Foreskin melanocyte (primary cell): ENCODE measurements at places on chromosomes 6 and 20.

GRCh38 chr6:16630026-16630643 lies 131.1 kb downstream of the ATXN1 start:
- DNase-seq, result no peak

- peak; percentile 95 for DNase-seq
These were observed 168.5 kb upstream of the SIM1 start for GRCh38 chr6:100633096-100633777.

- no peak for DNase-seq
These were observed 48.1 kb downstream of the TBC1D7 start for GRCh38 chr6:13280254-13280653.

DNA sequence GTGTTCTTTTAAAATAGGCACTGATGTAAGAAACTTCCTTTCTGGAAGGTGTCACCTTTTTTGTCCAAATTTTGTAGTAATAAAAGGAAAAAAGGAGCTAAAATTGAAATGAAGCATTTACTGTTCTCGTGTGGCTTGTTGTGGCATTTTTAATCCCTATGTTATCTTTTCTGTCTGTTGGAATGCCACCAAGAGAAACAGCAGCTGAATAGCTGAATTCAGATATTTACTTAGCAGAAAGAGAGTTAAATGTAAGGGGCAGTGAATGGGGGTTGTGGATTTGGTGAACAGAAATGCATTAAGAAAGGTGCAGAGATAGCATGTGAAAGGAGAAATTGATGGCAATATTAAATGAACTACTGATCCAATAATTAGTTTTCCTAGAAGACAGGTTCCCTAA lies 573.6 kb upstream of the EPHA7 start:
- DNase-seq, result no peak

GRCh38 chr6:155349956-155350355 lies 35.7 kb upstream of the TFB1M start:
- no peak for DNase-seq

DNA sequence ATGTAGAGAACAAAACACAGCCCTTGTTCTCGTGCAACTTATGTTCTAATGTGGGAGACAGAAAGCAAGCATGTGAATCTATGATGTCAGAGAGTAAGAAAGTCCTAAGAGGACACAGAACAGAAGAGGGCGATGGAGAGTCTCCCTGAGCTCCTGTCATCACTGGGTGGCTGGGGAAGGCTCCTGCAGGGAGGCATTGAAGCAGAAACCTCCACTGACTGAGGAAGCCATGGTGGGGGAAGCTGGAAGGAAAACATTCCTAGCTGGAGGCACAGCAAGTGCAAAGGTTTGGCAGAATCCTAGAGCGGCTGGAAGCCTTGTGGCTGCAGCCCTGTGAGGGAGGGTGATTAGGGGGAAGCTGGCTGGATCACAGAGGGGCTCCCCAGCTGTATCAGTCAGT lies 248.0 kb downstream of the CDH26 start:
- DNase-seq, result peak; percentile 29
